ENCODE measurements at places on chromosomes 7 and 10.

DNA sequence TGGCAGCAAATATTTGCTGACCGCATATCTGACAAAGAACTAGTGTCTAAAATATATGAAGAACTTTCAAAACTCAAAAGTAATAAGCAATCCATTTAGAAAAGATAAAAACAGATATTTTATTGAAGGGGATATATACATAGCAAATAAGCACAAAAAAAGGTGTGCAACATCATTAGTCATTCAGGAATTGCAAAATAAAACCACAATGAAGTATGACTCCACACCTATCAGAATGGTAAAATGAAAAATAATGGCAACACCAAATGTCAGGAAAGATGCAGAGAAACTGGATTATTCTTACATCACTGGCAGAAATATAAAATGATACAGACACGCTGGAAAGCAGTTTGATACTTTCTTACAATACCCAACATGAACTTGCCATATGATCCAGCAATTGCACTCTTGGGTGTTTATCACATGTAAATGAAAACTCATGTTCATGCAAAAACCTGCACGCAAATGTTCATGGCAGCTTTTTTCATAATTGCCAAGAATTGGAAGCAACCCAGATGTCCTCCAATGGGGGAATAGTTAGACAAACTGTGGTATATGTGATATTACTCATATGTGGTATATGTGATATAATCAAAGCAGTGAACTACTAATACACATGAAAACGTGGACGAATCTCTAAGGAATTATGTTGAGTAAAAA, 645.5 kb downstream of the GRID1 start:
- no peak for DNase-seq

DNA sequence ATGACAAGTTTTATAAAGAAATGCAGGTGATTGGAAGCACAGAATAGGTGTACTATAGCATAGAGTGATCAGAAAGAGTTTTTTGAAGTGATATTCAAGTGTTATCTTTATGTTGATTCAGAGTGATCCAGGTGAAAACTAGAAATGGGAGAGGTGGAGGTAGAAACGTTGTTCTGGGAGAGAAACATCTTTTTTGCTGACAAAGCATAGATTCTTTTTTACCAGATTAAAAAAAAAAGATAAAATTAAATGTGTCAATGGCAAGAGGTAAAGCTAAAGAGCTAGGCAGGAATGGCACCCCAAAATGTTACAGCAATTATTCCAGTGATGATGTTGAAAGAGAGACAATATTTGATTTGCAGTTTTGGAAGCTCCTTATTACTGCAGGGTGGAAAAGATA, 12.6 kb upstream of the VSTM2A start:
- no peak for DNase-seq

DNA sequence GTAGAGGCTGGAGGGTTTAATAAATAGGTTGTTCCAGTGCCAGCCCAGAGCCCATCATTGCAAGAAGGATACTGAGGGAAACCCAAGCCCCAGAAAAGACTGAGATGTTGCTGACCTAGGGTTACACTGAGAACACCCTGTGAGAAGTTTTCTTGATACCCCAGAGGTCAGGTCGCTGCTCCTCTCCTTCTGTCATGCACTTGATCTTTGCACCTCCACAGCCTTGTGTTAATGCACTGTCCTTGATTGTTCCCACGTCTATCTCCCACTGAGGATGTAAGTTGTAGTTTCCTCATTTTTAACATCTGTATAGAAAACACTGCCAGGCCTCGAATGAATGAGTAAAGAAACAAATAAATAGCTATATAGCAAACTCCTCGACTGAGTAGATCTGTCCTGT, 195.3 kb upstream of the AHR start:
- no peak for DNase-seq

- DNase-seq, result peak; percentile 40
Observed at GRCh38 chr7:96388166-96388565, 66.3 kb upstream of the SLC25A13 start.

DNA sequence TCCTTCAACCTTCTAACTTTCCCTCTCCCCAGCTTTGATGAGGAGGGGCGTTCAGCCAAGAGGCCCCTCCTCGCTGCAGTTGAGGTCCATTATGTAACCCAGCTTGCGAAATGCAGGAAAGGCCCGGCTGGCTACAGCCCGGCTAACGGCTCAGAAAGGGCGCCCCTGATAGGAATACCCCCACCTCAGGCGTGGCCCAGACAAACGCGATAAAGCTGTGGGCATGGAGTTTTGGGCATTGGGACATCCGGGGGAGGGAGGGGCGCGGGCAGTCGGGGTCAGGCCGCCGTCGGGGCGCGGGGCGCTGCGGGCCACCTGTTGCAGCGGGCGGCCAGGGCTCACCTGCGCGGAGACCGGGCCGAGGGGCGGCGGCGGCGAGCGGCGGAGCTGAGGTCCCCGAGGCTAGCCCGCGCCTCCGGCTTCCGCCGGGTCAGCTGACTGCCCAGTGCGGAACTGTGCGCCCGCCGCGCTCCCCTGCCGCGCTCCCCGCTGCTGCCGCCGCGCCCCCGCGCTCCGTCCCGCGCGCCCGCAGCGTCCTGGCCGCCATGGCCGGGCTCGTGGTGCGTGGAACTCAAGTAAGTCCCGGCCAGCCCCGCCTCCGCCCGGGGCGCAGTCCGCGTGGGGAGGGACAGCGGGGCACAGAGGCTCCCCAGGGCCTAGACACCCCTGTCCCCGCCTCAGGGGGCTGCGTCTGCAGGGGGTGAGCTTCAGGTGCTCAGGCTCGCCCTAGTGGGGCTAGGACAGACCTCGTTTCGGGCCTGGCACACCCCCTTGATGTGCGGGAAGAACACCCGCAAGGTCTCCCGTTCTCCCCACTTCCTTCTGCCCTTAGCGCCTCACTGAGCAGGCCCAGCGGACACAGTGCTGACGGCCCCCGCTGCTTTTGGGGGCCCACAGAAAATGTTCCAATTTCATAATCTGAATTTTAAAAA, at the start of gene LRMDA:
Gene LRMDA, plus strand, starts transcription at position 445 of the 932 bp plus-strand sequence.
- DNase-seq, result no peak

- DNase-seq, result no peak
Observed at GRCh38 chr7:142801601-142802295, 31.0 kb downstream of the PRSS2 start.
